Neural crest cell (in vitro differentiated cells): ENCODE measurements at places on chromosomes 13 and 19.

- peaks cover 19% of the 10 kb centered on the region for H3K4me1 ChIP-seq
- no peak overlapping the region for H3K27ac ChIP-seq
- no peaks in the 10 kb centered on the region for H3K27me3 ChIP-seq
- no peaks in the 10 kb centered on the region for H3K36me3 ChIP-seq
- DNase-seq, result no peak
- H3K4me3 ChIP-seq, result no peak overlapping the region
These were observed 161.5 kb downstream of the KATNAL1 start for GRCh38 chr13:30145709-30146367.

GRCh38 chr13:79918620-79919019 lies 422.3 kb downstream of the SPRY2 start:
- H3K4me3 ChIP-seq, result no peak overlapping the region
- H3K27me3 ChIP-seq, result no peaks in the 10 kb centered on the region
- no peak for DNase-seq
- peaks cover 19% of the 10 kb centered on the region for H3K36me3 ChIP-seq
- H3K27ac ChIP-seq, result no peak overlapping the region

GRCh38 chr13:103517768-103518102 lies 451.5 kb upstream of the SLC10A2 start:
- H3K4me1 ChIP-seq, result peaks cover 6% of the 10 kb centered on the region
- DNase-seq, result no peak
- H3K27ac ChIP-seq, result no peak overlapping the region

GRCh38 chr19:30371960-30372824 lies at the start of gene ZNF536:
Gene ZNF536 (plus strand): TSS chr19:30372384. CDS start chr19:30443563, 71,179 bp downstream.
- peaks cover 23% of the 10 kb centered on the region for H3K4me1 ChIP-seq
- H3K4me3 ChIP-seq, result peak within 1 kb of the TSS; percentile 19
- no peaks in the 10 kb centered on the region for H3K36me3 ChIP-seq
- no peak within 1 kb of the TSS for H3K27ac ChIP-seq
